Activated T-helper 2 cell treated with anti-CD3 and anti-CD28 coated beads, Interferon-gamma antibody, Interleukin-2, Interleukin-4, amounts not matched to agents 10 μg/mL and 5 μg/mL and 100 μg/mL, durations not matched to agents 14 hours and 24 hours and 36 hours (primary cell): ENCODE measurements at places on chromosomes 3 and 15.

GRCh38 chr3:37141676-37142075 lies 32.7 kb downstream of the LRRFIP2 start:
- no peak for DNase-seq

DNA sequence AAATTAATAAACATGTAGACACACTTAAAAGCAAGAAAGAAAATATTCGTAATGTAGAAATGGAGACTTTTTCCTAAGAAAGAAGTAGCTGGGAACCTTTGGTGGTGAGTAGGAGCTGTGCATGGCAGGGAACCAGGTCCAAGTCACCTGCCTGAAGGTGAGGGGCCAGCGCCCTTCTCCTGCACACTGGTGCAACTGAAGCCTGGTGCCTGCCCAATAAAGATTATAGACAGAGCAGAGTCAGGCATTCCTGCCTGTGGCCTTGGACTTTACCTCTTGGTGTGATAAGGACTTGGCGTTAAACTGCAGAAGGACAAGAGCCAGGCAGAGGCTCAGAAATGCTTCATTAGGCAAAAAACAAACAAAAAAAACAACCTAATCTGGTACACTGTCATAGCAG lies 14.2 kb downstream of the CFAP91 start:
- DNase-seq: no peak

GRCh38 chr3:109369510-109369909 lies 32.2 kb upstream of the DPPA4 start:
- no peak for DNase-seq

- DNase-seq: no peak
These were observed 27.3 kb downstream of the ALDH1L1 start for GRCh38 chr3:126152901-126153694.
